Left lung (tissue), 14 donors: ENCODE measurements at places on chromosomes 7 and 10. TPM values are rescaled to one million over a fixed set of nuclear protein-coding genes. Genes with fewer than 3 reads are reported as not detected.
A peak's percentile ranks its signal among the peaks of the same experiment; 100 is the strongest.

GRCh38 chr10:71860243-71861029, 9.4 kb upstream of the PSAP start:
- peak; percentile 94 for DNase-seq

DNA sequence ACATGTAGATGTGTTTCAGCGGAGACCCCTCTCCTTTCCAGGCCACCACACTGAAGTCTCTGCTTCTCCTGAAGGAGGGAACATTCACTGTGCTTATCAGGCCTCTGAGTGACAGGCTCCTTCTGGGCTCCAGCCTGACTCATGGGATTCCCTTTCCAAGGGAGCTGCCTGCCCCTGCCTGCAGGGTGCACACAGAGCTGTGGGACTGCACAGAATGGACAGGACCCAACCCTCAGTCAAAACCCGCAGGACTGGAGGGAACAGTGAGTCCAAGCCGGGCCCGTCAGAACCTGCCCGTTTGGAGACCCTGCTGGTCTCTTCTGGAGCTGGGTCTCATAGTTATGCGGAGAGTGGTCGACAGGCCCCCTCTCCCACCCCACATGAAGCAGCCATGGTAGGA, 32.6 kb downstream of the PLAC9 start:
- DNase-seq, result no peak

DNA sequence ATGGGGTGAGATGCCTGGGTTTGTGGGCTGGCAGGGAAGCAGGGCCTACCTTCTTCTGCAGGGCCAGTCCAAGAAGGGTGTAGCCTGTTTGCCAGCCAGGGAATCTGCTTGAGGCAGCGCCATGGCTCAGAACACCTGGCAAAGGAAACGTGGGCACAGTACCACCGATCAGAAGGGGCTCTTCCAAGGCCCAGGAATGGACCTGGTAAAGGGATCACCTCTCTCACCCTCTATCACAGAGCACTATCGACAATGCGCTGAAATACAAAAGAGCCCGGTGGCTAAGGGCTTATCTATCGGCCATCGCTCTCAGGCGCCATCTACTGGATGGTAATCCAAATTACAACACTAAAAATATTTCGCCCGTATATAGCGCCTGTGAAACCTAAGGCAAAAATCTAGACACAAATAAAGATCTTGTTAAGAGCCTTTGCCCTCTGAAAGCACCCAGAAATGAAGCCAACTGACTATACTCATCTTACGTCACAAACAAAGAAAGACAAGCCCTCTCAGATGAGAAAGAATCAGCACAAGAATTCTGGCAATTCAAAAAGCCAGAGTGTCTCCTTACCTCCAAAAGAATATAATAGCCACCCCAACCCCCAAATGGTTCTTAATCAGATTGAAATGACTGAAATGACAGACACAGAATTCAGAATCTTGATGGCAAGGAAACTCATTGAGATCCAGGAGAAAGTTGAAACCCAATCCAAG, 217.8 kb upstream of the HPS1 start:
- DNase-seq, result no peak

The CYP26C1 gene
- total RNA-seq, result 0.42 TPM

The DTX2 gene
- 40.9 TPM for total RNA-seq

The PRLHR gene
- total RNA-seq, result not detected
